Suppressor macrophage (primary cell): ENCODE measurements at places on chromosomes 4 and X.

DNA sequence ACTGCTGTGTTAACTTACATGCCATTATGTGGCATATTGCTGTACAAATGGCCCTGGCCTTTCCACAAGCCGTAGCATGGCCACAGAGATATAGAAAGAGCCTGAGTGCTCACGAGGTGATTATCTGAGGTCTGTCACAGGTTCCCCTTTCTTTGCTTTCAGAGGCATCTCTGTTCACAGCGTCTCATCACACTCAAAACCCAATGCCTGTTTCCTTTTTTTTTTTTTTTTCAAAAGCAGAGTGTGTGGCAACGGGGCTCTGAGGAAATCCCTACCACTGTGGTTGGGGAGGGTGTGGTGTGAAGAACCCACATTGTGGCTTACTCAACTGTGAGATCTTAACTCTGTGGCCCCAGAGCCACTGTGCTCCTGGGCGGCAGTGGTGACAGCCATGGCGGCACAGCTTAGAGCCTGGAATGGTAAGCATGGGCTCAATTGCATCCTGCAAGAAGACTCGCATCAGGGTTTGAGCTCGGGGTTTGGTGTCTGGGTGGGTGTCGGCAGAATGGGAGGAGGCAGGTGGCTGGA, 30.8 kb downstream of the RTL5 start:
- peak; percentile 84 for DNase-seq

- no peak for DNase-seq
Measured at GRCh38 chr4:188665491-188666457, 526.5 kb downstream of the TRIML1 start.

DNA sequence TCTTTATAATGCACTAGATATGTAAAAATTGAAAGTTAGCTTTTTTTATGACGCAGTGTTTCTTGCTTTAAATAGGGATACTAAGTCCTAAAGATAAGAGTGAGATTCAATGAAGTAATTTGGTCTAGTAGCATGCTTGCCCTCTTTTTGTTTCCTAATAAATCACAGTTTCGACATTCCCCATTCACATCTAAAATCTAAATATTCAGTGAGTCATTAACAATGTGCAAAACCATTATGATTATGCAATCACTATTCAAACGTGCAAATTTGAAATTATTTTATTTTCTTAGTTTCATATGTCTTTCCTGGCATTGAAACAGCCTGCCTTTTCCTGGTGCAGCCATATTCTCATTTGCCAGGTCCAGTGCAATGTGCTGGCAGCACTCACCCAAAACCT, 1350.5 kb upstream of the PABPC4L start:
- DNase-seq, result no peak

GRCh38 chr4:40564815-40565483, 64.7 kb downstream of the RBM47 start:
- no peak for DNase-seq

GRCh38 chrX:23008431-23009099, 8.8 kb downstream of the DDX53 start:
- DNase-seq, result no peak

DNA sequence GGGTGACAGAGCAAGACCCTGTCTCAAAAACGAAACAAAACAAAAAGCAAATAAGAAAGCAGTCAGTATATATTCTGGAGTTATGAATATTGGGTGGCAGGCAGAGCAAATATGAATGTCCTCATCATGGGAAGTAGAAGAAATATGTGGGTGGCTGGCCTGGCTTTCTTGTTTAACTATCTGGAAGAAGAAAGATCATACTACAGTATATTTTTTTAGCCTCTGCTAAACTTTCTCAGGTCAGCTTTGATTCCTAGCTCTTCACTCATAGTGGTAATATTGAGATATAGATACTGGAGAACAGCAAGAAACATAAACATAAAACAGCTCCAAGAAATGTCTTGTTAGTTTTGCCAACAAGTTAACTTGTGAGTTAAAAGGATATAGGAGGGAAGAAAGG, 192.5 kb downstream of the SOWAHB start:
- peak; percentile 21 for DNase-seq

- no peak for DNase-seq
Measured at GRCh38 chr4:73991742-73992000, 3.7 kb upstream of the PPBP start.

DNA sequence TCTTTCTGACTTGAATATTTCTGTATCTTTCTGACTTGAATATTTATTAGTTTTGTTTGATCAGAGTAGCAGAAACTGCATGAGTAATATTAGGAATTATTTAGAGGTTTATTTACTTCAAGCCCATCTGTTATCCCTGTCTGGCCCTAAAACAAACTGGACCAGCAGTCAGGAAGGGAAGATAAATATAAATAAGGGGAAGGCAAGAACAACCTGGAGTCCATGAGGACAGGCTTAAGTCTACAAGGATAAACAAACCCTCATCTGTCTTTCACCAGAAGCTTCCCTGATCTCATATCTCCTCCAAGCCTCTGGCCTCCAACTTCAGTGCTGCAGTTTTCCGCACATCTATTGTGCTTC, 524.9 kb downstream of the CENPC start:
- DNase-seq, result no peak

DNA sequence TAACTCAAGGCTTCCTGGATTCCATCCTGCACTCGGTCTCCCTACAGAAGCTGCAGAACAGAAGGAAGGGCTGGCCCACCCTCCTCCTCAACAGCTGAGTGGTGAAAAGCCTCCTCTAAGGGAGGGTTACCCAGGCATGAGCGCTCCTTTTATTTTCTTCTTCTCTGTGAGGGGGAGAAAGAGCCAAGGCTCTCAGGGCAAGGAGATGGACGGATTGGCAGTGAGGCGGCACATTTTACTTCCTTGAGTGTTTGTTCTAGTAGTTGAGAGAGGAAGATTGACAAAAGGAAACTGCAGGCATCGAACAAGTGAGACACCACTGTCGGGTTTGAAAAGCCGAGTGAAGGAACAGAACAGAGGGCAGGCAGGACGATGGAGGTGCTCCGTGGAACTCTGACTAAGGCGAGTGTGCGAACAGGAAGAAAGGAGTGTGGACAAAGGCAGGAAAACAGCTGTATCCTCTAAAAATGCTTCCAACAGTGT, 38.4 kb upstream of the STS start:
- DNase-seq, result no peak

DNA sequence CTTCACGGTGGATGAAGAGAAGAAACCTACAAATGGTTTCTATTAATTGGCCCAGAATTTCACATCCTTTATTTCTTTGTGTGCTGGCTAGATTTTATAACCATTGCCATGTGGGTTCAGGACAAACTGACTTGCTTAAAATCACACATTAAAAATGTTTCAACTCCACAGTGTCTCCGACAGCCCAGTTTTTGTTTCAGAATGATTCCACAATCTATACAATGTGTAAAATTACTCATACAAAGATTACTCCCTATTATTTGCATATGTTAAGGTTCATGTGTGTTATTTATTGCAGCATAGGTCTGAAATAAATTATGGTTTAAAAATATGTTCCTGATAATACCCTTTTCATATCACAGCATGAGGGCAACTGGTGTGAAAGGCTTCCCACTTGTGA, 20.6 kb downstream of the DCHS2 start:
- DNase-seq, result no peak

- peak; percentile 6 for DNase-seq
Measured at GRCh38 chr4:41024556-41025491, 189.5 kb downstream of the APBB2 start.

DNA sequence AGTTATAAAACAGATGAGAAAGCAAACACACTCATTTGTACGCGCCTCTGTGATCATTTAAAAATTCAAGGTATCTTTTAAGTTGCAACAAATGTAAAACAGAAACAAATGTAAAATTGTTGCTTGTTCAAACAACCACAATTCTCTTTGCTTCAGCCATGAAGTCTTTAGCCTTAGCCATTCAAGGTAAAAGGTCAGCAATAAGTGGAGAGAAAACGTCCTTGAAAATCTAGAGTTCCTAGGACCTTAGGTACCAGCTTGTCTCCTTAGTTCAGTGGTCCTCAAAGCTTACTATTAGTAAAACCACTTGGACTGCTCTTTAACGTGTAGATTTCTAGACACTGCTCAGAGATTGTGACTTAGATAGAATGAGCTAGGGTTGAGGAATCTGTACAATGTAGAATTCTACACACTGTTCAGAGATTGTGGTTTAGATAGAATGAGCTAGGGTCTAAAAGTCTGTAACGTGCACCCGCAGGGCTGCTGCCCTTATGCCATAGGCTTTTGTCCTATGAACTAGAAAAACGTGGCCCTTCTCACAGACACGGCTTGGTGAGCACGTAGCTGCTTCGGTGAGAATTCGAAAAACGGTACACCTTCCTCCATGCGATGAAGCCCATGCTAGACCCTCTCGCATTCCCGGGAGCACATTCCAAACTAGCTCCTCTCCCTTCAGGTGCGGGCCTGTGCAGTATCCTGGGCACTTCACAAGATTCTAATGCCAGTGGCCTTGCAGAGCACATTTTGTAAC, 1.7 kb downstream of the PLAC8 start:
- DNase-seq, result no peak

DNA sequence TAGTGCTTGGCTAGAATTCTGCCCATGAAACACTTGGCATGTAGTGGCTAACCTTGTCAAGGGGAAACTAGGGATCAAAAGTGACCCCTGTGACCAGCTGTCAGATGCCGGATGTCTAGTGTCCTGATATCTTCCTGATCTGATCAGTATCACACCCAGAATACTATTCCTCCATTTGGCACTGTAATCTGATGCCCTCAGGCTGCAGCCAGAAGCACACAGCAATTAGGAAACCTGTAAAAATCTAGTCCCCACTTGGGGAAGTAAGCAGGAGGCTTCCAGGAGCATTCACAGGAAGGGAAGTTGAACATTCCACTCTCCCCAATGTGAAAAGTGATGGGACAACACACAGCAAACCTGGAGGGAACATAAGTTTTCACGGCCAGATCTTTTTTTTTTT, 125.1 kb downstream of the HS6ST2 start:
- DNase-seq, result no peak

- DNase-seq, result no peak
Measured at GRCh38 chr4:16503421-16504100, 277.3 kb upstream of the TAPT1 start.

GRCh38 chr4:96162636-96163035, 322.7 kb downstream of the PDHA2 start:
- no peak for DNase-seq

GRCh38 chr4:41632481-41633073, 94.6 kb downstream of the LIMCH1 start:
- DNase-seq, result no peak

- DNase-seq, result no peak
Measured at GRCh38 chr4:20219521-20219920, 32.2 kb upstream of the SLIT2 start.

DNA sequence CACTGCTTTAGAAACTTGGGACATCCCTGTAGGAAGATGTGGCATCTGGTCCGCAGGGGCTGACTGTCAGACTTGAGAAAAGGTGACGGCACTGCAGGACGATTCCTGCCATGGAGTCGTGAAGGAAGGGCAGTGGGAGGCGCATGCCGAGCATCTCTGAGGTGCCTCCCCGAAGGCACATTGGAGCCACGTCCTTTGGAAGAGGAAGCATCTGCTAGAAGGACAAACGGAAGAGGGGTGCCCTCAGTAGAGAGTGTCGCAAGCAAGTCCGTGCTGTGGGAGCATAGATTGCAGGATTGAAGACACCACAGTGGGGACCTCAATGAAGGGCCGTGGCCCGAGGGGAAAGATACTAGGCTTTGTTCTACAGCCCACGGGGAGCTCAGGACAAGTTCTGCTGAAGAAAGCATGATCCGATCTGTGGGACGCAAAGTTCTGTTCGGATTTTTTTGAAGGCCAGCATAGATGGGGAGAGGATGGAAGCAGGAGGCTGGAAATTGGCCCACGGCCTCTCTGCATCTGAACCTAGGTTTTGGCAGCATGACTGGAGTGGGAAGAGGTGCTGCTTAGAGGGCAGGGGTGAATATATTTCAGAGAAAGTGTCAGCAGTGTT, 24.2 kb upstream of the HELT start:
- no peak for DNase-seq
